ENCODE measurements at places on chromosomes 13 and 19. TPM values are rescaled to one million over a fixed set of nuclear protein-coding genes. Genes with fewer than 3 reads are reported as not detected.
A peak's percentile ranks its signal among the peaks of the same experiment; 100 is the strongest.

The EXOC3L2 gene
- not detected for total RNA-seq

The APOE gene
- 1.1 TPM for total RNA-seq

The CPB2 gene
- not detected for total RNA-seq

The SPHK2 gene
- 20.5 TPM for total RNA-seq

The CPT1C gene
- total RNA-seq = 1.4 TPM

The PALM3 gene
- 27.0 TPM for total RNA-seq

The SLITRK5 gene
- total RNA-seq = not detected

GRCh38 chr19:4649392-4650047, 10.2 kb downstream of the TNFAIP8L1 start:
- no peak for DNase-seq

GRCh38 chr13:109436055-109436622, 350.2 kb downstream of the IRS2 start:
- no peak for DNase-seq

DNA sequence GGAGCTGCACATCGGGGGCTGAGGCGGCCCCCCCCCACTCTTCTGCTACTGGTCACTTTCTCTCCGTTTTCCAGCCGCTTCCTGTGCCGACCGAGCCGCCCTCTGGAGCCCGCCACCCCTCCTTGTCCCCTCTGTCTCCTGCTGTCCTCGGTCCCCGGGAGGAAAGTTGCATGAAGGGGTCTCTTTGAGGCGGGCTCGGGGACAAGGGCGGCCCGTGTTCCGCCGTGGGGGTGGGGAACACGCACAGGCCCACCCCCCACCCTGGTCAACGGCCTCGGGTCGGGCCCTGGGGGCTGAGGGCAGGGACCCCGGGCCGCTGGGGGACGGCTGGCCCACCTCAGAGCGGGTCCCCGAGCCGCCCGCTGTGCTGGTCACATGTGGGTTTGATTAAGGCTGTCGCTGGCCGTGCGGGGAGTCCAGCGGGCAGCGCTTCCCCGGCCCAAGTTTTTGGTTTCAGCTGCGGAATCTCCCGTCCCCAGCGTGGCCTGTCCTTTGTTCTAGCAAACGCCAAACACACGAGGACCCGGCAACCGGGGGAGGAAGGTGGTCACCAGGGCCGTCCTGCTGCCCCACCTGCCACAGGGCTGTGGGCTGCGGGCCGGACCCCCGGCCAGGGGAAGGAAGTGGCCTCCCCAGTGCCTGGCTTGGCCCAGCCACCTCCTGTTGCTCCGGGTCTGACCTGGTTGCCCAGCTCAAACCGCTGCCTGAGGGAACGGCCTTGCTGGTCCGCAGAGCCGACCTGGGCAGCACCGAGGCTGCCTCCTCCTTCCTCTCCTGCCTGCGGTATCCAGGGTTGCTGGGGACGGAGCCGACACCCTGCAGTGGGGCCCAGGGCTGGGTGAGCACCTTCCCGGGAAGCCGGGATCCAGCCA, 1.9 kb downstream of the EFNA2 start:
- DNase-seq = no peak

GRCh38 chr19:31510635-31511034, 161.4 kb upstream of the TSHZ3 start:
- DNase-seq = no peak

GRCh38 chr19:34096020-34096915, 76.0 kb upstream of the LSM14A start:
- peak; percentile 20 for DNase-seq

DNA sequence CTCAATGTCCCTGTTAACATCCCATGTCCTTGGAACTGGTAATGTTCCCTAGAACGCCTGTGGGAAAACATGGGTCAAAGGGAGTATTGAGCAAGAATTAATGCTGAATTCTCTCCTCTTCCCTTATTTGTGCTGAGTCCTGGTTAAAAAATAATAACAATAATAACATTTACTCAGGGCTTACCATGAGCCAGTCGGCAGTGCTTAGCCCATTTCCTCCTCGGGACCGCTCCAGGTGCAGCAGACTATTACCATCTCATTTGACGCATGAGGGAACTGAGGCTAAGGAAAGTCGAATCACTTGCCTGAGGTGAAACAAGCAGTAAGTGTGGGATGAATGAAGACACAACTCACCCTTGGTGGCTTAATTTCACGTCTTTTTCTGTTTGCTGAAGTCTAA, 33.6 kb upstream of the SLC15A1 start:
- DNase-seq = no peak

DNA sequence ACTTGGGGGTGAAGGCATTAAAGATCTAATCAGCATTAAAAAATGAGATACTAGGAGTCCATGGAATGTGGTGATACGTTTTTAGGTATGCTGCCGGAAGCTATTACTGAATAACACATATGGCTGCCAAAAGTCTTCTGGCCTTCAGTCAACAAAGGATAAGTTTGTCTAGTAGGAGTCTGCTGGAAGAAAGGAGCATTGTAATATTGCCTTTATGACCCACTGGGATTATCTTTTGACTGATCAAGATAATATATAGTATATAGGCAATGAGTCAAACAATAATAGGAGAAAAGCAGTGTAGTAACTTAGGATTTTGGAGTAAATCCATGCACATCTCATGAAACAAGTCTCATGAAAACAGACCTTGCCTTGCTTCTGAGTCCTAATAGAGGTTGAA, 295.4 kb downstream of the SLITRK6 start:
- no peak for DNase-seq

- no peak for DNase-seq
Observed at GRCh38 chr19:46783670-46784069, 4.7 kb downstream of the SLC1A5 start.

DNA sequence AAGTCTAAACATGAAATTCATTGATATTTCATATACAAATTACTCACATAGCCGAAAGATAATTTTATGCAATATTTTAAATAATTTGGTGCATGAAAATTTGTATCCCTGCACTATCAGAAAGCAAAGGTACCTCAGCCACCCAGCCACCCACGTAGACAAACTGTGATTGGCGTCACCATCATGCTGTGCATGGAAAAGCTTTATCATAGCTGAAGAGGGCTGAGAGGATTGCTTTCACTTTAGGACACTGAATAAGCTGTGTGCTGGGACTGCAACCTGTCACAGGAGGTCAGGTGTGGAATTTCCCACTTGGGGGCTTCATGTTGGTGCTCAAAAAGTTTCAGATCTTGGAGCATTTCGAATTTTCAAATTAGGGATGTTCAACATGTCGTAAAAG, 96.3 kb downstream of the MYCBP2 start:
- DNase-seq = no peak

DNA sequence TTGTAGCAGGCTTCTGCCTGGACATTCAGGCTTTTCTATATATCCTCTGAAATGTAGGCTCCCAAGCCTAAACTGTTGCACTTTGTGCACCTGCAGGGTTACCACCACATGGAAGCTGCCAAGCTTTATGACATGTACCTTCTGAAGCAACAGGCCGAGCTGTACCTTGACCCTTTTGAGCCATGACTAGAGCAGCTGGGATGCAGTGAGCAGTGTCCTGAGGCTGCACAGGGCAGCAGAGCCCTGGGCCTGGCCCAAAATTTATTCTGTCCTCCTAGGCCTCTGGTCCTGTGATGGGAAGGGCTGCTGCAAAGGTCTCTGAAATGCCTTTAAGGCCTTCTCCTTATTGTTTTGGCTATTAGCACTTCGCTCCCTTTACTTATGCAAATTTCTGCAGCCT, 23.5 kb upstream of the CD177 start:
- no peak for DNase-seq

GRCh38 chr19:40217934-40218890, at the start of gene TTC9B:
Gene TTC9B (minus strand): TSS chr19:40218384. CDS start chr19:40218381, 3 bp downstream.
- no peak for DNase-seq

DNA sequence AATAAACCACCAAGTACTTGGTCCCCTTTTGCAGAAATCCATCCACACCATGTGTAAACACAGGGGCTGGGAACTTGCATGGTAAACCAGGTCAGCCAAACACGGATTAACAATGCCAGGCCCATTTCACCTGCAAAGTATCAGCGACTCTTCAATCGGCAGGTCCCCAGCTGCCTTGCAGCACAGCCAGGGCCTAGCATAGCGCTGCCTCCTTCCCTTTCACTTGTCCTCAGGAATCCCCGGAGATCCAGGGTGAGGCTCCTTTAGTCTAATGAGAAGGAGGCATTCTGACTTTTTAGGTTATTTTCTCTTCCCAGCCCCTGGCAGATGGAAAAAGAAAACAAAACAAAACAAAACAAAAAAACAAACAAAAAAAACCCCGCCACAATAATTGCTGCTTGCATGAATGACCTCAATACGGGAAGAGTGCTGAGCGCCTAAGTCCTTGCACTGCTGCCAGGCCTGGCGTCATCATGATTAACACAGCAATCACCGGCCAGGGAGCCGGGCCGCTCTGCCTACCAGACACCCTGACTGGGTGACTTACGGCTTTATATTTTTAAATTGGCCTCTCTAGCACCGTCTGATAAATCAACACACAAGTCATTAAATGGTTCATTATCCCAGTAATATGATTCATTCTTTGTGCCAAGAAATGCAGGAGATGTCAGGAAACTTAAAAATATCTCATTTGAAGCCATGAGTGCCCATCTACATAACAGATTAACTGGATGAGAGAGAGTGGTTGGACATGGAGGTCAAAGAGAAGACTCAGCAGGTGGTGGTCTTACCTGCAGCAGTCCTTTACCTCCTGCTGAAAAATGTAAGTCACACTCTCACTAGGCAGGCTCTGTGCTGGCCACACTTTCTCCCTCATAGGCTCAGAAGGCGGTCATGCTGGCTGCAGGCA, 692.7 kb downstream of the UQCRFS1 start:
- no peak for DNase-seq

Measured in Calu3 (cell line).